ENCODE measurements at places on chromosomes 7 and 10. TPM values are rescaled to one million over a fixed set of nuclear protein-coding genes. Genes with fewer than 3 reads are reported as not detected.

DNA sequence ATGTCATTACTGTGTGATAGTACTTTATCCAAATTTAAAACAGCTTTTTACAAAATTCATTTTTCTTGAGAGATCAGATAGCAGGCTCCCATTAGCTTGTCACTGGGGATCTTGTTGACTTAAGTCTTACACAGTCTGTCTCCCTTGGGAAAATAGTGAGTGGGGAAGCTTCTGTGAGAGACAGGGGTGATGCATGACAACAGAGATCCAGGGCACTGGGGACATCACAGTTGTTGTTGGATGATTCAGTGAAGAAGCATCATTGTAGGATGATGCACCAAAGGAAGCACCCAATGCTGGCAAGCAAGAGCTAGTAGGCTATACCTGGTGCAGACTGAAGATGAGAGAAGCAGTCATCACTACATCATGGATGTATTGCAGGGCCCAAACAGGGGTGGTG is 284.7 kb downstream of the HDAC9 start:
- no peak for DNase-seq

Gene AKR1C8
- not detected for polyA plus RNA-seq

Gene ADRA2A
- not detected for polyA plus RNA-seq

Gene AKR1C2
- 8.2 TPM for polyA plus RNA-seq

Gene HOXA1
- 2.9 TPM for polyA plus RNA-seq

- no peak for DNase-seq
Observed at GRCh38 chr7:111660478-111660877, 98.2 kb upstream of the IMMP2L start.

GRCh38 chr7:446289-446935 is 73.2 kb downstream of the PDGFA start:
- DNase-seq: no peak

Gene DGKI
- 3.1 TPM for polyA plus RNA-seq

DNA sequence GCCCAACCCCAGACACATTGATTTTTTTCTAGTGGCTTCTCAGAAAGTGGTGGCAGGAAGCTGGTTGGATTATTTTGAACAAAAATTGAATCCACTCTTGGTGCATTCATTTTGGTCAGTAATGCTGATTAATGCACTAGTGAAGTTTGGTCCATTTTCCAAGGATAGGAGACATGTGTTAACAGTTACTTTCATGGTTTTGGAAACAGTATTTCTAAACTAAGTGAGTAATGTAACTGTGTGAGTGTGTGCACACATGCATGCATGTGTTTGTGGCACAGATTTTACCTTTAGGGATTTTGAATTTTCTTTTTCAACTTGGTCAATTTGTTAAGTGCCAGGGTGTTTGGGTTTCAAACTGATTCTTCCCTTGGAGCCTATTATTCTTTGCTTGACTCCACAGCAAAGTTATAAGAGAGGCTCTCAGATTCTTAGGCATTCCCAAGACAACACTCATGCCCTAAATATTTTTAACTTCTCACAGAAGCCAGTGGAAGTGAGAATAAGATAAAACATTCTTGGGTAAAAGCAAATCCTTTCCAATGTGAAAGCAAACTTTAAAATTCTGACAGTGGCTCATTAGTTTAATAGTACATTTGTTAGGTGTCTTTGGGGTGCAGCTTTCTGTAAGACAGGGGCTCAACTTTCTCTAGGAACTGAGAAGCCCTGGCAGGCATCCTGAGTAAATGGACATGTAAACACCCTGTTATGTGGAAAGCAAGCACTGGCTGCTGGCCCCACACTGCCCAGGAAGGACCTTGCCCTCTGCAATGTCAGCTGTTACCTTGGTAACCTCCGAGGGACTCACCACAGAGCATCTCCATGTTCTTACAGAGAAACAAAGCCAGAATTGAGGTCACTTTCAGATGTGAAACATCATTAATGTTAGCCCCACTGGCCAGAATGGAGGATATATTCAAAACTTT is 68.4 kb downstream of the ASAH2B start:
- DNase-seq: no peak

GRCh38 chr10:98170249-98171117 is 36.0 kb downstream of the R3HCC1L start:
- DNase-seq: peak; percentile 20

Gene H2BK1
- not detected for polyA plus RNA-seq

Gene SPDYE1
- not detected for polyA plus RNA-seq

DNA sequence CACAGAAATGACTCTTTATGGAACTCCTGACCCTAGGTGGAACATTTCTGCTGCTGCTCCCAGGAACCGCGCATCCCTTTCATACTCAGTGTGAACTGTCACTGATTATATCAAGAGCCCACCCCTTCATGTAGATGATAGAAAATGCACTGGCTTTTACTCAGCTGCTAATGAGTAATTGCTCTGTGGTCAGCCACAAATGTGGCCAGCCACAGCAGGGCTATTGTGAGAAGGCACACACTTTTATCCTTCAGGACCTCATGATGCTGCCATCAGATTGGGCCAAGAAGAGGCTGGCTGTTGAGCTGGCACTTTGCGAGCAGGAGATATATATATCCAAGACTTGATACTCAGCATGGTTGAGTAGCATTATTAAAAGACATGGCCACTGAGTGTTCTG is 124.7 kb downstream of the CFAP58 start:
- DNase-seq: no peak

DNA sequence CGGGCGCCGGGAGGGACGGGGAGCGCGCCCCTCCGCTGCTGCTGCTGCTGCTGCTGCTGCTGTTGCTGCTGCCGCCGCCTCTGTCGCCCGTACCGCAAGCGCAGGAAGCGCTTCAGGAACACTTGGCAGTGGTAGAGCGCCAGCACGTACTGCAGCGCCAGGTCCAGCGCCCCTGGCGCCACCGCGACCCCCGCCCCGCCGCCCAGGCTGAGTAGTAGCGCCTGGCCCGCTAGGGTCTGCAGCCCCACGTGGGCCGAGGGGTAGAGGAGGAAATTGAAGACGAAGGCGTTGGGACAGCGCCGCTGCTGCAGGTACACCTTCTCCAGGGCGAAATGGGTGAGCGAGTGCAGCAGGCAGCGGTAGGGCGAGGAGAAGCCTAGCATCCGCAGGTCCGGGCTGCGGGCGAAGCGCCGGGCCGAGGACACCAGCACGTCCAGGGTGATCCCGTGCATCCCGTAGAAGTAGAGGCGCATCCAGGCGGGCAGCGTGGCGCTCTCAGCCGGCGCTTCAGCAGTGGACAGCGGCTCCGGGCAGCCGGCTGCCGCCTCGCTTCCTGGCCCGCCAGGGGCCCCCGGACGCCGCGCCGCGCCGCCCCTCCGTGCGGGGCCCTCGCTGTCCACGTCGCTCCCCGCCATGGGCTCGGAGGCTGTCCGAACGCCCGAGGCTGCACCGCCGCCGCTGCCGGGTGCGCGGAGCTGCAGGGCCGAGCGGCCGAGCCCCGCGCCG is at the start of gene TMEM229A:
TMEM229A (minus strand) TSS at position 699 of the 726 bp plus-strand sequence; CDS start at position 635, 64 bp downstream.
- DNase-seq: no peak

Gene SLC18A3
- not detected for polyA plus RNA-seq

- no peak for DNase-seq
Observed at GRCh38 chr10:73478636-73479035, 17.2 kb downstream of the PPP3CB start.

GRCh38 chr10:78755063-78755701 is 313.6 kb upstream of the ZMIZ1 start:
- no peak for DNase-seq

Gene DNAH11
- not detected for polyA plus RNA-seq

- DNase-seq: peak; percentile 93
Observed at GRCh38 chr10:77320971-77321471, 316.6 kb downstream of the KCNMA1 start.

Gene LRRN3
- 12.0 TPM for polyA plus RNA-seq

DNA sequence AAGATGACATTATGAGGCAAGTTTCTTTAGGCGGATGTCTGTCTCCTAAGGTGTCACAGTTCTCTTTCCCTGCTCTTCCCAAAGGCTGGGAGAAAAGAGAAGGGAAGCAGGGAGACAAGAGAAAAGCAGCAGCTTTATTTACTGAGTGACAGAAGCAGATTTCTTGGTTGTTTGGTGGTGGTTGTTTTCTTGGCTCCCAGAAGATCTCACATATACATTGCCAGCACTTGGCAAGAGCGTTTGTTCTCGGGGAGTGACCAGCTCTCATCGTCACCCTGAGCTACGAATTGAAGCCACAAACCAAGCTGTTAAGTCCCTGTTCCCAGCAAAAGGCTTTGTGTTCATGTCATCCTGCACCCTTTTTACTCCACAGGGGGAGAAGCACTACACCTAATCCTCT is 11.4 kb downstream of the CDHR3 start:
- no peak for DNase-seq

Gene SNX8
- polyA plus RNA-seq: 53.0 TPM

DNA sequence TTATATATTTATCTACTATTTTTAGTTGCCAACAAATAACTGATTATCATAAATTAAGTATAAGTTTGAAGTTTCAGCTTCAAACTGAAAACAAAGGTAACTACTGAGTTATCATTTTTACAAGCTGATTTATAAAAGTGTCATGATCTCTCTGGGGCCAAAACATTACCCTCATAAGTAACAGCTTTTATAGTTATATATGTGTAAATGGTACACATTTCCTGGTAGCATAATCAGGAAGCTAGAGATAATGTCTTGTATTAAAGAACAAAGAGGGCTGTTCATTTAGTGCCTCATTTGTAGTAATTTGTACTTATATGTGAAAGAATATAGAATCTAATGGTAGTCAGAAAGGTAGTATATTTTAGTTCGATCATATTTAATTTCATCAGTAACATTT is 162.6 kb downstream of the SGMS1 start:
- no peak for DNase-seq

GRCh38 chr10:60203993-60204618 is 185.6 kb downstream of the ANK3 start:
- no peak for DNase-seq

Gene AS3MT
- 4.0 TPM for polyA plus RNA-seq

Gene TUBAL3
- not detected for polyA plus RNA-seq

DNA sequence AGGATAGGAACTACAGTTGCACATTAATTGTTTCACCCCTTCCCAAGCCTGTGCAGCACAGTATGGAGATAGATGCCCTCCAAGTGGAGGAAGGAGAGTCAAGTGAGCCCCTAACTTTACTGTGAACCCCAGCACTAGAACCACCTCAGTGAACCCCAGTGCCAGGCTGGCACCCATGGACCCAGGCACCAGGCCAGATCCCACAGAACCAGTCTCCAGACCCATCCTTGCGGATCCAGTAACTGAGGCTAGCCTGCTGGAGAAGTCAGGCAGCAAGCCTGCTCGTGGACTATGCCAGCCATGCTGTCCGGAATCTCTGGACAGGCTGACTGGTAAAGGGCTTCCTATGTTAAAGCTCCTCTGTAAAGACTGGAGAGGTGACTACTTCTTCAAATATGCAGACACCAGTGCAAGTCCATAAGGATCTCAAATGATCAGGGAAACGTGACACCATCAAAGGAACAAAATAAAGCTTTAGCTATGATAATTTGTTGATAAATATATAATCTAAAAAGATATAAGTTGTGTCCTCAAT is 27.7 kb downstream of the SHOC2 start:
- DNase-seq: no peak

Gene SLC12A9
- 11.2 TPM for polyA plus RNA-seq

- DNase-seq: no peak
Observed at GRCh38 chr10:30510184-30510931, 76.4 kb downstream of the MAP3K8 start.

- DNase-seq: peak; percentile 24
Observed at GRCh38 chr10:112461029-112461887, 14.2 kb downstream of the VTI1A start.

Gene IQUB
- polyA plus RNA-seq: 0.06 TPM

DNA sequence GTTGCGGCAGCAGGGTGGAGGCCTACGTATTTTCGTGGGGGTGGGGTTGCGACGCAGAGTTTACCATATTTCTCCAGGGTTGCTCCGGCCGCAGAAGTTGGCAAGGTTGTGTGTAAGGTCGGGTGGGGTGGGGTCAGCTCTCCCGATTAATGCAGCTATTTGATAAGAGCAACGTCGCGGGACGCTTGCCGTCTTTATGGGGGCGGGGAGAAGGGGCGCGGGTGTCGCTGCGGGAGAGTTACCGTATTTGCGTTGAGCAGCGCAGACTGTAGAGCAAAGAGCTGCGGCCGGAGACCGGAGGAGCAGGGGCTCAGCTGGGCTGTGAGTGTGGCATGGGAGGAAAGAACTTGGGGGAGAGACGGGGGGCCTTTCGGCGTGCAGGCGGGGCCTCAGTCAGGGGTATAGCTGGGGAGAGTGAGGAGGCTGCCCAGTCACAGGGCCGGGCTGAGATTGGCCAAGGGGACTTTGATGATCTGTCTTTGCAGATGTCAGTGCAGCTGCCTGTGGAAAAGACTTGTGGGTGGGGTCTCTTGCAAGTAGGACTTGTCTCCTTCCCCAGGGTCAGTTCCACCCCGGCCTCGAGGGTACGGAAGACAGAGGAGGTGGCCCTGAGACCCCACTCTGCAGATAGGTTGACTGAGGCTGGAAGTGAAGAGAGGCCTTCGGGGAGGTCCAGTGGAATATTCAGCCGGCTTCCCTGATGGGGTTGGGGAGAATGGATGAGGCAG is 26.6 kb downstream of the ZNF775 start:
- no peak for DNase-seq

Gene GFRA1
- 7.5 TPM for polyA plus RNA-seq

Gene EPDR1
- not detected for polyA plus RNA-seq

Gene PRF1
- not detected for polyA plus RNA-seq
